ENCODE measurements at places on chromosomes 6 and 20.

- peak; percentile 34 for DNase-seq
Observed at GRCh38 chr20:54123587-54124180, 50.1 kb downstream of the CYP24A1 start.

GRCh38 chr6:150767571-150768018, 97.9 kb upstream of the MTHFD1L start:
- no peak for DNase-seq

DNA sequence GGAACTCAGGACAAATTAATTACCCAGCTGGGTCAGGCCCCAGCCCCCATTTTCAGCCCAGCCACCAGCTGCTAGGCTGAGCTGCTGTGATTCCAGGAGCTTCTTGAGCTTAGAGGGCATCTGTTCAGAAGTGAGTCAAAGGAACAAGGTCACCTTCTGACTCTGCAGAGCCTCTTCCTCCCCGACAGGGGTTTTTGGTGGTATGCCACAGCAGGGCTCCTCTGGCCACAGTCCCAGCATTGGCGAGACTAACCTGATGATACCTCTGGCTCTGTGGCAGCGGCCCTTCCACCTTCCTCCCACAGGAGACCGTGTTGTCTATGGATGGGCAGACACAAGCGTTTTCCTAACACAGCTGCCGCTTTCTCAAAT, 39.7 kb downstream of the ZC3H12D start:
- DNase-seq: no peak

- DNase-seq: no peak
Observed at GRCh38 chr6:37311741-37312473, 41.9 kb upstream of the RNF8 start.

GRCh38 chr6:166966268-166966667, 9.9 kb upstream of the RNASET2 start:
- DNase-seq: no peak

DNA sequence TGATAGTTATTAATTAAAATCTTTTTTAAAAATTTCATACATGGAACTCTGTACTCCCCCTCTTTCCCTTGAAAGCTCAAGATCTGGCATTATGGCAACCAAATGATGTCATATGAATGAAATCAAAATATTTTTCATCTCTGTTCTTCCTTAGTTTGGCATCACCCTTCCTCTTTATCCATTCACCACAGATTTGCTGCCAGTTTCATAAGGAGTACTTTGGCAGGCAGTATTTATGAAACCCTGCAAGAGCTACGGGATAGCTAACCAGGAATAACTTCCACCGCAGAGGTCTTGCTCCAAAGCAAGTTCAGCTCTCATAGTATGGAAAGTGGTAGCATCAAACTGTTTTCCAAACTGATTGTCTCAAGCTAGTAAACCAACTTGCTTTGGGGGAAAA, 113.9 kb upstream of the DOK5 start:
- no peak for DNase-seq

GRCh38 chr20:10663756-10664155, 10.0 kb downstream of the JAG1 start:
- DNase-seq: no peak

DNA sequence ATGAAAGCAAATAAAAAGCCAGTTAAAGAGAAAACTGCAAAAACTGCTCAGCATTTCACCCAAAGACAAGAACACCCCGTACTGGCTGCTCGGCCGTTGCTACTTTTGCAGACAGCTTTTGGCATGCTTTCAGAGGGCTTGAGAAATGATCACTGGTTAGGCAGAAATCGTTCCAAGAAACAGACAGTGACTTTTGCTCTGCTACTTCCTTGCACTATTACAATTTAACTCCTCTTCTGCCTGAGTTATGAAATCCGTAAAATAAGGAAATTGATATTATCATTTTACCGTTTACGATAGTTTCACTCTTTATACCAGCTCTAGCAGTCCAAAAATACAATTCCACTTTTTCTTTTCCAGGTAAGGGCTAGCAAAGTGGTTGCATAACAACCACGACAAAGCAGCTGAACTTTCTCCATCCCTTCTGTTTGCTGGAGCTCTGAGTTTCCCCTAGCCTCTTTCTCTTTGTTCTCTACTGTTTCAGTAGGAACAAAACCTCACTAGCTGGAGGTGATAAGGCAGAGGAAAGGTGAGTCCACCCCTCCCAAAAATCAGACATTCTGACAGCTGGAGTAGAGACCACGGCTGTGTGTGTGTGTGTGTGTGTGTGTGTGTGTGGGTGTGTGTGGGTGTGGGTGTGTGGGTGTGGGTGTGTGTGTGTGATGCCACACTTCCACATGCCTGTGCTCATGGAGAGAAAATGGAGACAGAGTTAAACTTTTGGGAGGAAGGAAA, 191.8 kb upstream of the RREB1 start:
- no peak for DNase-seq

DNA sequence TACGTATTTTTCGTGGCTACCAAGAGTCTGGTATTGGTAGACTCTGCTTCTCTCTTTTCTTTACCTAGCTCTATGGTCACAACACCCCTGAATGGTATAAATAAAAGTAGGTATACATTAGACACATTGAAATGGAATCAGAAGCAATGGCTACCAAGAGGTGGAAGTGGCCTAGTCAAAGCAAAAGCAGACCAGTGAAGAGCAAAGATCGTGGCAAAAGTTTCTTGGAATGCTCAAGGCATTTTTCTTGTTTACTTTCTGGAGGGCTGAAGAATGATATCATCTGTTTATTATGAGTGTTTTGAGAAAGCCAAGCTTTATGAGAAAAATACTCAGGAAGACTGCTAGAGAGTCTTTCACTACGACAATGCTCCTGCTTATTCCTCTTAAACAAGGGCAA, 28.6 kb upstream of the MOCS1 start:
- DNase-seq: no peak

GRCh38 chr6:160507420-160507819, 156.7 kb downstream of the LPA start:
- DNase-seq: no peak

GRCh38 chr20:7571101-7571500, 369.2 kb downstream of the HAO1 start:
- DNase-seq: no peak

GRCh38 chr6:130943738-130944137, 116.5 kb downstream of the SMLR1 start:
- DNase-seq: no peak

DNA sequence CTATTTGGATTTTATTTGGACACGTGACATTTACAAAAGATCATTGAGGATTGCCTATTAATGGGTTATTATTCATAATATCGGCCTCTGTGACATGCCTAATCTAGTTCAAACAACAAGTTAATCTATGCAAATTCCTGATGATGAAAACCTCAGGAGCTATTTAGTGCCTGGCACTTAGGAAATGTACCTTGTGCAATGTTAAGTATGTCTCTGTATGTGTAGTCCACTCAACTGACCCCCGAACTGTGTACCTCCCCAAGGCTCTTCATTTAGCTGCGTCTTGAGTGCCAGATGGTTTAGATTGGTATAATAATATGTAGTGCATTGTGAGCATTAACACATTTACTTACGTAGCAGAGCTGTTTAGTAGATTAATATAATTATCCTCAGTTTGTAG, 6.9 kb downstream of the LAMA2 start:
- no peak for DNase-seq

GRCh38 chr6:5119090-5119951, 34.2 kb downstream of the PPP1R3G start:
- DNase-seq: no peak

GRCh38 chr6:132399376-132400074, 1.8 kb downstream of the MOXD1 start:
- no peak for DNase-seq

DNA sequence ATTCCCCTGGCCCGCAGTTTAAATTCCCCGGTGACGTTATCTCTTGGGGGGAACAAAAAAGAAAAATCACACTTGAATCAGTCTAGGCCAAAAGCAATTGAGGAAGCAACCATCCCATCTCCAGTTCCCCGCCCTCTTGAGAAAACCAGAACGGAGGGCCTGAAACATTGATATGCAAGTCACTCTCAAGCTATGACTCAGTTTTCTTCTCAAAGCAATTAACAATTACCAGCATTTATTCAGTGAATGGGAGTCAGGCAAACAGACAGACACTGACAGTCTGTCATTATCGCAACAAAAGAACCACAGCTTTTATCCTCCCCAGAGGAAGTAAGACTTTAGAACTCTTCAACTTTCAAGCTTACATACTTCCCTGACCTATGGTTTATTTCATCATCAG, 100.9 kb downstream of the OPRM1 start:
- peak; percentile 16 for DNase-seq

DNA sequence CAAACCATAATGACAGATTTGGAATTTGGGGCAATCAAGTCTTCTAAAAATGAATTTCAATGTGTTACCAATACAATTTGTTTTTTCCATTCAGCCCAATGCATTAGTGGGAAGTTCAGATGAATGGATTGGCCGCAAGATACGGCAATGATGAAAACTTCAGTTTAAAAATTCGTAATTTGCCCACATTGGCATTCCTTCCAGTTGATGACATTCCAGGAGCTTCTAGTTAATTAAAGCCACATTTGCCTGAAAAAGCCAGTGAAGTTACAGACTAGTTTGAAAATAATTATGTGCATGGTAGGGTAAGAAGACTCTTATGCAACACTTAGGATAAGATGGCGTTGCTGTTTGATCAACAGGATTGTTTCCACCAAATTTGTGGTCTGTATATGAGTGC, 46.2 kb downstream of the NHLRC1 start:
- no peak for DNase-seq

DNA sequence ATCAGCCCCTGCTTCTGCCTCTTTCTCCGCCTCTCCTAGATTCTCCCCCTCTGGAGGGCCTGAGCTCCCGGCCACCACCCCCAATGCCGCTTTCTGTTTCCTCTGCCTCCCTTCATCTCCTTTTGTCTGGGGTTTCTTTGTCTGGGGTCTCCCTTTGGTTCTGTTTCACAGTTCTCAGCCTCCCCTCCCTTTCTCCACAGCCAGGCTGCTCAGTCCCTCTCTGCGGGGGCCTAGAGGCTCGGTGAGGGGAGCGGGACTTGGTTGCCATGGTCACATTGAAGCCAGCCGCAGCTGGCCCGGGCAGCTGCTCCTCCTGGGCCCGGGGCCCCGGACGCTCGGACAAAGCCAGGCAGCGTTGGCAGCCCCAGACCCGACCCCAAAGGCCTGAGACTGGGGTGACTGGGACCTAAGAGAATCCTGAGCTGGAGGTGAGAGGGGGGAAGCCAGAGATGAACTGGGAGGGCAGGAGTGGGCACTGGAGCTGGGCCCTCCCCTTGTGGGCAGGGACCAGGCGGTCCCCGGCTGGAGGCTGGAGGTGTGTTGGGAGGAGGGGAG, 3.5 kb upstream of the DDR1 start:
- no peak for DNase-seq

GRCh38 chr6:150169609-150170008, 26.8 kb downstream of the PPP1R14C start:
- no peak for DNase-seq

DNA sequence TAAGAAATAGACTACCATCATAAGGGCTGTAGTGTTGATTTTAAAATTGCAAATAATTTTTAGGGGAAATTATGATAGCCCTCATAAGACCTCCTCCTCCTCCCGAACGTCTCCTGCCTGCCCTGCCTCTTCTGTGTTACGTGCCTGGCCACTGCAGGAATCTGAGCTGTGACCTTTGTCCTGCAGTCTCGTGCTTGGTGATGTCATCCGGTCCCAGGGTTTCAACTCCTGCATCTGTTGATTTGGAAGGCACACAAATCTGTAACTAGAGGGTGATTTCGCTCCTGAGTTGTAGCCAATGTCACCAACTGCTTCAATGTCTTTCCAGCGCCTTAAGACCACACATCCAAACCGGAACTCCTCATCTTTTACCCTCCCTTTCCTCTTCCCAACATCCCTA, 163.2 kb downstream of the AIG1 start:
- no peak for DNase-seq

GRCh38 chr20:5888041-5888440, 62.3 kb downstream of the TRMT6 start:
- DNase-seq: no peak

DNA sequence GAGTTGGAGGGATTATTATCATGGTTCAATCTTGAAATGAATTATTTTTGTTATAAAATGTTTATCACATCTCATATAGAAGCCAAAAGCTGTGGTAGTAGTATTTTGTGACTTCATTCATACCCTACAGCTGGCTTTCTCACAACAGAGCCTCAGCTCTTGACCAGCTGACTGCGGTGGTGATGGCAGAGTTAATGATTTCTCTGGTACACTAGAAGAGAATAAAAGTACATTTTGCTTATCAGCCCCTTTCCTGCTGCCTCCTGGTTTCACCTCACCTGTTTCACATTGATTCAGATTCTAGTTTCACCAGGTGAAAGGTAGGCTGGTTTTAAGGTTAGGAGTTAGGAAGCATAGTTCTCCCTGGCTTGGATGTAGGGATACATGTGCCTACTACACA, 55.7 kb downstream of the AFG1L start:
- DNase-seq: no peak

GRCh38 chr6:143592335-143592734, 80.8 kb upstream of the FUCA2 start:
- DNase-seq: no peak

DNA sequence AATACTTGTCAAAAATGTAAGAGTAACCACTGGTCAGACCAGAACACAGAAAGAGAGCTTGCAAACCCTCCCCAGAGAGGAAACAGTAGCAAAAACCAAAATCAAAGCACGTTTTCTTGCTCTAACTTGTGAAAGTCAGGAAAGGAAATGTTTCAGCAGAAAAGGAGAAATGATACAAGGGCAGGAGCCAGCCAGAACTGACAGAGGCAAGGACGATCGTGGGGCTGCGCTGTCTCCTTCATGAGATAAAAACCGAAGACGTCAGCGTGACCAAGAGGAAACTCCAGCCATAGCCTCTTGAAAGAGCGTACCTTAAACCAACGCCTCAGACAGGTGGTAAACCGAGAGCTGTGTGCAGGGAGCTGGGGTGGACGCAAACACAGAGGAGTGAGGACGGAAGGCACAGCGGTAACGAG, 27.5 kb downstream of the LAMA5 start:
- no peak for DNase-seq

DNA sequence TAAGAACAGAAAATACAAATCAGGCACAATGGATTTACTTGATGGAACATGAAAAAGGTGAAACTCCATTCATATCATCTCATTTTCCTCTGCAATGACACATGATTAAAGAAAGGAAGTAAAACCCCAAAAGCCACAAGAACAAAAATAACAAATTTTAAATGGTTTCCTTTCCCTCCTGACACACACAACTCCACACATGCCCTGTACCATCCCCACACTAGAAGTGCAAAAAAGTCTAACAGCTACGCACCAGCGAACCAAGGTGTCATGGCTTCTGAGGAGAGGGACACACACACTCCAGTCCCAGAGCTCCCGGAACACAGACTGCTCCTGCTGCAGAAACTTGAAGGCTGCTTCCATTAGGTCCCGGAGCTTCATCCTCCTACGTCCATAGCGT, 25.3 kb downstream of the MDN1 start:
- DNase-seq: peak; percentile 25

- DNase-seq: peak; percentile 89
Observed at GRCh38 chr6:107716688-107717089, 107.4 kb downstream of the SCML4 start.

- no peak for DNase-seq
Observed at GRCh38 chr6:96939007-96939805, 14.7 kb downstream of the KLHL32 start.
